ENCODE measurements at places on chromosomes 12 and 14. TPM values are rescaled to one million over a fixed set of nuclear protein-coding genes. Genes with fewer than 3 reads are reported as not detected.

DNA sequence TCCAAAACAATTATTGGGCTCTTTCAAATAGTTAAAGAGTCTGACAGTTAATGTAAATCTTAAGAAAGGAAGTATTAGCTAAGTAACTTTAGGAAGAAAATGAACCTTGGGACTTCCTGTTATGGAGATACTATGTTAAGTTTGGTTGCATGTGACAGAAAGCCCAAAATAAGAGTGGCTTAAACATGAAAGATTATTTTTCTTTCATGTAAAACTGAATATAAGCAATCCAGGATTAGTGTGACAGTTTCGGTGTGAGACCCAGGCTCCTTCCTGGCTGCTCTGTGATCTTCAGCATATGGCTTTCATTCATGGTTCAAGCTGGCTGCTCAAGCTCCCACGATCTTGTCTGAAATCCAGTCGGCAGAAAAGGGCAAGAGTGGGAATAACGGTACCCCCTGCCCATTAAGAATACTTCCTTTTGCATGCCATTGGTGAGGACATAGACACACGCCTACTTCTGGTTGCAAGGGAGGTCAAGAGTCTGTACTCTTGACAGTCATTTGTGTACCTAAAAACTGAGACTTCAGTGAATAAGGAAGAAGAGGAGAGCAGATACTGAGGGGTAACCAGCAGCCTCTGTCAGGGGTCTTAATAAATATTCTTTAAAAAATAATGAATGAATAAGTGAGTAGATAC lies 2.2 kb upstream of the RPAP3 start:
- no peak for DNase-seq

GRCh38 chr14:68557648-68558047 lies 235.2 kb downstream of the ZFP36L1 start:
- no peak for DNase-seq

- no peak for DNase-seq
These were observed 20.2 kb upstream of the RIC8B start for GRCh38 chr12:106754331-106754730.

DNA sequence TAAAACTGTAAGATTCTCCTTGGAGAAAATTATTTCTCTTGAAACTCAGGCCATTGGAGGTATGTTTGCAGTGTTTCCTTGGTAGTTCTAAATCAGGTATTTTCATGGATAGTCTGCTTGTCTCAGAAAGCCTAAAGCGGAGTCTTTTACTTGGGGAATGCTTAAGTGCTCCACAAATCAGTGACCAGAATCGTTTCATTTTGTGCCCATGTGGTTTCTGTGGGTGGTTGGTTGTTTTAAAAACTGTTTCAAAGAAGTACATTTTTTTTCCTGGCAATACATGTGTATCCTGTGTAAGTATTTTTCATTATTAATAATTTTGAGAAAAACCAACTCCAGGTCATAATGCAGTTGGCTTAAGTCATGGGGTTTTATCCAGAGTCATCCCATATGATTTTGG lies 33.6 kb downstream of the CCDC91 start:
- no peak for DNase-seq

The CLEC4A gene
- polyA plus RNA-seq, result 1.7 TPM

DNA sequence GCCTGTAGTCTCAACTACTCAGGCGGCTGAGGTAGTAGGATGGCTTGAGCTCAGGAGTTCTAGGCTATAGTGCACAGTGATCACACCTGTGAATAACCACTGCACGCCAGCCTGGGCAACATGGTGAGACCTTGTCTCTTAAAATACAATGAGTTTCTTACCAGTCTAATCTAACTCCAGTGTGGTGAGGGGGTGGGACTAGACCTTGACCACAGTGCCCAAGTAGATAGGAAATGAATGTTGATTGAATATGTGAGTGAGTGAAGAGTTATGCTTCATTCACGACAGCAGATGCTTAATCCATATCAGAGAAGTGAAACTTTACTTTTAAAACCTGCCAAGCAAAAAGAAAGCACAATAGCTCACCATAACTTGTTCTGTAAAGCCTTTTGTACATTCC lies 11.2 kb upstream of the AK7 start:
- no peak for DNase-seq

- DNase-seq, result no peak
These were observed 103.7 kb downstream of the SCARB1 start for GRCh38 chr12:124759841-124760503.

DNA sequence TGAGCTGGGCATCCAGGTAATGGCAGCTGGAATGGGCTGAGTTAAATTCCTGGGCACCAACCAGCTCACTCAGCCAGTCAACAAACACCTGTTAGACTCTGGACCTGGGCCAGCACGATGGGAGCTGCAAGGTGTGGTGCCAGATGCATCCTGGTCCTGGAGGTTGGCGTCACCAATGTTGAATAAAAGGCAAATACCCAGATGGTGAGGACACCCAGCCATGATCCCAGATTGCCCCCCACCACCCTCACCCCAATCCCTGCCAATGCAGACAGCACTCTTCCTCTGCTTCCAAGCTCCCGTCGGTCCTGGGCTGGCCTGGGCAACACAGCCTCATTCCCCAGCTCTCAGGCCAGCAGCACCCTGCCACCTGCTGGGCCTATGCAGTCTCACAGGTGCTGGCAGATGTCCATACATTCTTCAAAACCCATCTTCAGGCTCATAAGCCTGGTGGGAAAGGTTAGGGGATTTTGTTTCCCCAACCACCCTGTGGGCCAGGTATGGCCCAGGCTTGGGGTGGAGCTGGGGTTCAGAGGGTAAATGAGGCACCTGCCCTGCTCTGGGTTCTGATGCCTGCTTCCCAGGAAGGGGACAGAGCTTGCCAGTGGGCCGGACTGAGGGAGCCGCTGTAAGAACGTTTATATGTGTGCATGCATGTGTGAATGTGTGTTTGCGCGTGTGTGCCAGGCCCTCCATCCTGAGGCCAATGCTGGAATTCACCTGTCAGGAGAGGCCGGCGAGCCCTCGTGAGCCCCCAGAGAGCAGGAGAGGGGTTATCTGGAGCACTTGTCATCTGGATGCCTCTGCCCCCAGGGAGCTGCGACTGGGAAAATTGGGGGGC lies 58.0 kb downstream of the LGMN start:
- no peak for DNase-seq

GRCh38 chr14:98131406-98131805 lies 1140.6 kb downstream of the BCL11B start:
- DNase-seq, result no peak

The GLT8D2 gene
- 66.7 TPM for polyA plus RNA-seq

The TRAF3 gene
- polyA plus RNA-seq, result 12.3 TPM

- DNase-seq, result no peak
These were observed 1158.8 kb downstream of the AACS start for GRCh38 chr12:126224032-126224431.

GRCh38 chr14:101980700-101981099 lies 16.3 kb downstream of the DYNC1H1 start:
- DNase-seq, result no peak

DNA sequence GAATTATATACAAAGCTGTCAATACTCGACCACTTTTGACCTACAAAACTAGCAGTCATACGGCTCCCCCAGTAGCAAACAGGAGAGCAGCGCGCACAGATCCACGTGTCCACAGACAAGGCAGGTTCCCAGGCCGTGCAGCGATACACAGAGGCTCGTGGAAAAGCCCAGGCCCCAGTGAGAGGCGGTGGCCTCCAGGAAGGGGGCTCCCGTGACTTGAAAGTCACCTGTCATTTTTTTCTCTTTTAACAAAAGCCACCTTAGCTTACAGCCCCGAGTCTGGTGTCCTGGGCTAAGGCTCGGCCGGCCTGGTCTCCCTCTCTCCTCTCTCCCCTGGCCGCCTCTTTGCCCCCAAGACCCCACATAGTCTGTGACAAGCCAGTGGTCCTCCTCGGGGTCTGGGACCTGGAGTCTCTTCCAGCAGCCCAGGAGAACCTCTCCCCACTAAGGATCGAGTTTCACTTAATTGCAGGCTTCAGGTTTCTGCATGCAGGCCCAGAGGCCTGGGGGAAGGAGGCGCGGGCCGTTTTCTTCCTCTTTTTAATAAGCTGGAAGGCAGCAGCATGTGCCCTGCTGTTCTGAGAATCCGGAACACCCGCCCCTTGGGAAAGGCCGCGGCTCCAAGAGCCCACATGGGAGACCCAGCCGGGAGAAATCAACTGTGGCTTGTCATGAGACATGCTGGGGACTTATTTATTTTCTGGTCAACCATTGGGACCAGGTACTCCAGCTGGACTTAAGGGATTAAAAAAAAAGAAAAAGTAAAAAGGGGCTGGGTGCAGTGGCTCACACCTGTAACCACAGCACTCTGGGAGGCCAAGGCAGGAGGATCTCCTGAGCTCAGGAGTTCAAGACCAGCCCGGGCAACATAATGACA lies 15.9 kb downstream of the NCOR2 start:
- no peak for DNase-seq

The CLEC2A gene
- not detected for polyA plus RNA-seq

The GARIN6 gene
- polyA plus RNA-seq, result not detected

- peak; percentile 41 for DNase-seq
These were observed 764 bp downstream of the DYNLL1 start for GRCh38 chr12:120496413-120497340.

DNA sequence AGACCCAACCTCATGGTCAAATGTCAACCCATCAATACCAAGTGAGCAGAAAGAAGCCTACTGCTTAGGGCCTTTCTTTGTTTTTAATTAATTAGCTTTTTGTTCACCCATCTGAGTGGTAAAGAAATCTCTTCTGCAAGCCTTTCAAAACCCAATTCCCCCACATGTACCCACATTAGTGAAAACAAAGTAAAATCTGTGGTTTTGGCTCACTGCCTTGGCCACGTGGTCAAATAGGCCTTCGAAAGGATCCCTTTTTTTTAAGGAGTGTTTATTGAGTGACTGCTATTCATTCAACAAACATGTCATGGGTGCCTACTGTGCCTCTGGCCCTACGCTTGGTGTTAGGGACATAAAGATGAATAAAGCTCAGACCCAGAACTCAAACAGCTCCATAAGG lies 160.1 kb downstream of the NUAK1 start:
- DNase-seq, result no peak

GRCh38 chr14:49196327-49196726 lies 389.9 kb downstream of the RPS29 start:
- no peak for DNase-seq

DNA sequence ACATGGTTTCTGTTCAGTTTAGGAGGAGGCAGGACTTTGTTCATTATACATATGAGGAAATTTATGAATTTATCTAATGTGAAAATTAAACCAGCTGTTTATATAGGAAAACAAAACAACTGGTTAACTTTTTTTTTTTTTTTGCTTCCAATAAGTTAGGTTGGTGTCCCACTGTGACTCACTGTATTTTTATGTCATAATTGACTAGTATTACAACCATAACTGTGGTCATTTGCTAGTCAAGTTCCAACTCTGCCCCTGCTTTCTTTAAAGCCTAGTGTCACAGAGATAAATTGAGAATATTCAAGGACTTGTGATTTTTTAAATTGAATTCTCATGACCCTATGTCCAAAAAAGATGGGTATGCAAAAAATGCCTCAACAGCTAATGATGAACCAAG lies 227.7 kb downstream of the BCAT1 start:
- DNase-seq, result no peak

- DNase-seq, result no peak
These were observed 4.0 kb upstream of the YEATS4 start for GRCh38 chr12:69355363-69356028.

The KRT77 gene
- not detected for polyA plus RNA-seq

DNA sequence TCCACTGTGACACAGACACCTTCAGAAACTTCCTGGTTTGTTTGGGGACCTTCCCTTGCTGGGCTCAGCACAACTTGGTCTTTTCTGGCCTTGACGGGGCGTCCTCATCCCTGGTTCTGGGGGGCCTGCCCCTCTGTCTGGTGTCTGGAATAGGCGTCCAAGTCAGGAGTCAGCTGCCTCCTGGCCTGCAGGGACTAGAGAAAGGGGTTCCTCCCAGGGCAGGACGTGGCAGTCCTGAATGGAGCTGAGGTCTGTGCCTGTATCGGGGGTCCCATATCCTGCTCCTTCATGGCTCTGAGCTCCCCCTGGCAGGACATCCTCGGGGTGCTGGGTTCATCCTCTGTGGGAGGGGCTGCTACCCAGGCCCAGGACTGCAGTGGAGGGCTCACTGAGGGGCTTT lies 384.0 kb downstream of the TMEM121 start:
- DNase-seq, result no peak

GRCh38 chr14:66496188-66496807 lies 10.1 kb downstream of the CCDC196 start:
- no peak for DNase-seq

The SAMD15 gene
- polyA plus RNA-seq, result 0.57 TPM

DNA sequence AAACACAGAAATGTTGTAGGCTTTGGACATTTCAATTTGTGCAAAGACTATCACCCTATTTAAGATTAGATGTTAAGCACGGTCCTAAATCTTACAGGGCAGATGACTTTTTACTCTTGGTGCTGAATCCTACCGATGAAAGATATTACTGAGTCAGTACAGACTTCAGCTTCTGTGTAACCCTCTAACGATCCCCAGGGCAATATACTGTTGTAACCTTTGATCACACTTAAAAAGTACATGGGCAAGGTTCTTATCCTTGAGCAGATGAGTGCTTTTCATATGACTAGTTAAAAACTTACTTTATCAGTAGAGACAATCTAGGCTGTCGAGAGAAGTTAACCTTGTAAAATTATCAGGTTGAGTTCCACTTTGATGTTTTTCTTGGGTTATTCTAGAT lies 22.5 kb downstream of the PDE3A start:
- no peak for DNase-seq

- DNase-seq, result no peak
These were observed 3.0 kb downstream of the TNFAIP2 start for GRCh38 chr14:103126088-103126872.
